AG10803 (cell line): ENCODE measurements at places on chromosomes 4 and X.
A peak's percentile ranks its signal among the peaks of the same experiment; 100 is the strongest.

- DNase-seq: no peak
Observed at GRCh38 chr4:69069085-69069484, 27.2 kb upstream of the UGT2B7 start.

- no peak for DNase-seq
Observed at GRCh38 chr4:44978020-44978419, 251.7 kb upstream of the GNPDA2 start.

DNA sequence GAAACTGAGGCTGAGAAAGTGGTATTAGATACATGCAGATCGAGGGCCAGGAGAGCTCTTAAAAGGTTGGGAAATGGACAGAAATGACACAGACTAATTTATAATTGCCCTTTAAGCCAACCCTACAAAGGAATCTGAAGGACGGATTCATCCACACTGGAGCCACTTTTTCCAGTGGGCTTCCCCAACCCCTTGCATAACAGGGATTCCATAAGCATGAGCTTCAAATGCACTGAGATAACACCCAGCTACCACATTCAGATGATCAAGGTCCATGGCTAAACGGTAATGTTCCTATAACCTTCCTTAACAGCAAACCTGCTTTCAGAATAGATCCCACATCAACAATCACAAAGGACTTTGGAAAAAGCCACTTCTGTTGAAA lies 34.2 kb downstream of the PLAC1 start:
- DNase-seq: no peak

DNA sequence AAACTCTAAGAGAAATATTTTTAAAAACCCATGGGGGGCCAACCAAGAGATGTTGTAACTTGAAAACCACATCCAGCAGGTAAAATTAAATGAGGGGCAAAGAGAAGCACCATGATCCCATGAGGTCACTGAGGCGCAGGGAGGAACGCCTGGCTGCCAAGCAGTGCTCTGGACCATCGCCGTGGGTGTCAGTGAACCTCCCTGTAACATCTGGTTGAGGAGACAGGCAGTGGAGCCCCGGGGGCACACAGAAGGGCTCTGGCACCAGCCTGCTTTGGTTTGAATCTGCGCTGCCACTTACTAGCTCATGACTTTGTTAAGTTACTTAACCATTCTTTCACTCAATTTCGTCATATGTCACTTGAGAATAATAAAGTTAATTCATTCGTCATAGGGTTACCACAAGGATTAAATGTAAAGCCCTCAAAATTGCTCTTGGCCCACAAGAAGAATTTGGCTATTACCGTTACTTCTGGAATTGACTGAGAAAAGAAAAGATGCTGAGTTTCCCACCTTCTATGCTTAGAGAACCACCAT lies 41.6 kb upstream of the SLC25A4 start:
- no peak for DNase-seq

- no peak for DNase-seq
Observed at GRCh38 chr4:146976145-146976544, 30.5 kb upstream of the TTC29 start.

DNA sequence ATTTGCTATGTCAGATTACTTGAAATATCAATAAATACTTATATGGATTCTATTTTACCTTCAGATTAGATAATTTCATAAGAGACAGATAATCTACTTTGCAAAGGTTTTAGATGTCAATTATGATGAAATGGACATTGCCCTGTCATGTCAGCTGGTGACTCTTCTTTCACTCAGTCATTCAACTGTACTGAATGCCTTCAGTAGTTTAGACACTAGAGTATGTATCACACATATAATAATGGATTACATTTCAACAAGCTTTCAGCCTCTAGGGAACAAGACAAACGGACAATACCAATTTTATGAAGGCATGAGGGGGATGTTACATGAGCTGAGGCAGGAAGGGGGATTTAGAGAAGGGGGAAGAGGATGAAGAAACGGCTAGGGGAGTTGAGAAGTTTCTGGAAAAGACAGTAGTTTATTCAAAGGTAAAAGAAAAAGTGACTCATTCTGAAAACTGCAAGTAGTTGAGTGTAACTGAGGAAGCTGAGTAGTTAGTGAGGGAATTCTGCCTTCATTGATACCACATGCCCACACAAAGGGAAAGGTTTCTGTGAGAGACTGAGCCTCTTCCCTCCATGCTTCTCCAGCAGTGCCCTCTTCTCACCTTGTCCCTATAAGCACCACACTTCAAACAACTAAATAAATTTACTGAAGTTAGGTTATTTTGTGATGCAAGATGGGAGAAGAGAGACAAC lies 25.7 kb downstream of the SLC9B2 start:
- DNase-seq: peak; percentile 27

- no peak for DNase-seq
Observed at GRCh38 chr4:10821826-10822225, 137.3 kb upstream of the CLNK start.

DNA sequence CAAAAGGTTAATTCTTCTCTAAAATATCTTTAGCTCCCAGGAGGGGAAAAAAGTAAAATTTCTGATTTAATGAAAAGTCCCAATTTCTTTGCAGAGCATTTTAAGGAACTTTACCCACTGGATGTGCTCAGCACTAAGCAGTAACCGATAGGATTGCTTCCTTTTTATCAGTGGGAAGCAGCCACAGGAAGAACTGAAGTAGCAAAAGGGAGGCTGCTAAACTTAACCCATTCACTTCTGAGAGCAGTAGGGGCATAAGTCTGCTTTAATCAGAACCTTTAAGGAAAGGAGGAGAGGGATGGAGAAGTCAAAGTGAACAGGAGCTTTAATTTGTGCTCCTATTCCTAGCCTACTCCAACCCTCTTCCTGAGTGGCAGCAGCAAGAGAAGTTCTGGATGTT lies at the start of gene F8:
TSS of gene F8 (minus strand) at position 139 of the 400 bp plus-strand sequence. CDS start 171 bp downstream, outside the sequence.
- DNase-seq: no peak

- peak; percentile 4 for DNase-seq
Observed at GRCh38 chr4:149549911-149550310, 265.7 kb downstream of the IQCM start.

DNA sequence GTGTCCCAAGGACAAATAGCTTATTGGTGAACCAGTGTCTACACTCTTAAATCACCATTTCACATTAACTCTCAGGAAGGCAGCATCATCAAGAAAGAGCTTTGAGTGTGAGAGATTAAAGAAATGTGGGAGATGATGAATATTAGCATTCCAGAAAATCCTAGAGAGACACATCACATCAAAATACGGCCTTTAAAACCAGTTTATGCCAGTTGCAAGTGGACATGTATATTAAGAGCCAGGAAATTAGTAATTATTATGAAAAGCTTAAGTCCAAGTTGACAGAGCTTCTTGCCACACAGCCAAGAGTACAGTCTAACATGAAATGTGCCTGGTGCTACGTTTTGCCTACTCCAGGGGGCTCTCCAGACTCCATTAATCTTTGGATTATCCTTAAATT lies 503.0 kb upstream of the BOD1L1 start:
- peak; percentile 61 for DNase-seq

DNA sequence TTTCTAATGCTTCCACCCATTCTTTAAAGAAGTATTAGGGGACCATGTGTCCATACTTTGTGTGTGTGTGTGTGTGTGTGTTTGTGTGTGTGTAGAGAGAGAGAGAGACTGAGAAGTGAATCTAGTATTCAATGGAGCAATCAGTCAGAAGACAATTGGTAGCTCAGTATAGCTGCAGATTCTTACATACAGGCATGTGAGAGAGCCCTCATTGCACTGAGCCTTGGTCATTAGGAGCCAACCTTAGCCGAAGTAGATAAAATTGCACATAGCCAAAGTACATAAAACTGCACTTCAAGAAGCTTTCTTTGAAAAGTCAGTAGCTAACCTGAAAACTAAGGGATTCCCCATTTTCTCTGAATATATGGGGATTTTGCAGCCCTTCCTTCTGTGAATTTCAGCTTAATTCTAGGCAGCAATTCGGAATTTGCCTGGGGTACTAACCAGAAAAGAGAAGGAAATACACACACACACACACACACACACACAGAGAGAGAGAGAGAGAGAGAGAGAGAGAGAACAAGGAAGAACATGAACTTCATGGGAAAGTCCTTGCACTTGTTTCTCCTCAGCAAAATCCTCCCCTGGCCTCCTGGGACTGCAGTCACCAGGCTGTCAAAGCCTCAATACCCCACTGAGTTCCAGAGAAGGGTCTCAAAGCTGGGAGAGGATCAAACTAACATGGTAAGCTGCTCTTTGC lies 1.7 kb upstream of the PRDM8 start:
- no peak for DNase-seq

GRCh38 chr4:2451821-2452785 lies 16.8 kb upstream of the RNF4 start:
- DNase-seq: no peak

DNA sequence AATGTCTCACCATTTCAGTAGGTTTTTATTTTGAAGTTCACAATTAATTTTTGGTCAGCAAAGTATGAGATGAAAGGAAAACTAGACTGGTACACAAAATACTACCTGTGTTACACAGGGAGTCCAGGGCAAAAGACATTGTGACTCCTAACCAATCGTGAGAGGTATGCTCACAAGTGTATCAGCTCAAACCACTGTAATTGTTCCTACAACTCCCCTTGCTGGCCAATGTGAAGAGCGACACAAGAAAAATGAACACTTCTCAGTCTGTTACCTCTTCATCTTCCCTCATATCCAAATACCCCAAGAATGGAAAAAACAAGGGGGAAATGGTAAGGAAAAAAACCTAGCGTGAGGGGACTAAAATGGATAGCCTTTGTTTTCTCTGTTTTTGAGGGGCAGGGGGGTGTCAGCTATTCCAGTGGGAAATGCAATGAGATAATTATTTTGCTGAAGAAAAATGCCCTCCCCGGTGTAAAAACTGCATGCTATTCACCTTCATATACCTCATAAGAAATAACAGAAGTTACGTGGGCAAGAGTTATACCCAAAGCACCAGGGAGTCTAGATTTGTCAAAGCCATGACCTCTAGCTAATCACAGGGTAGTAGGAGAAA lies 30.6 kb upstream of the NSUN7 start:
- peak; percentile 69 for DNase-seq

DNA sequence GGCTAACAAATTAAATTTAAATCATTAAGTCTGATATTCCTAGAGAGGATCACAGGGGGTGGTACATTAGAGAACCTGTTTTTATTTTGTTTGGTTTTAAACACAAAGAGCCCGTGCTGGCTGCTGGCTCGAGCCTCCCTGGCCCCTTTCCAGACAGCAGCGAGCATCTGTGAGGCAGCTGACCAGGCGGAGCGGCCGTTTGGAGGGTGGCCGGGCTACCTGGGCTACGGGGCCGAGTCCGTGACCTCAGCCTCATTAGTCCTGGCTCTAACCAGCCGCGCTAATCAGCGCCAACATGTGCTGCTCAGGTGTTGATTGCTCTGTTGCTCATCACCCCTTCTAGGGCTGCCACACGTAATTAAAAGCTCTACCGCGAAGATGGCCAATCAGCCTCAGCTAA lies 35.3 kb downstream of the DCTD start:
- DNase-seq: peak; percentile 4

- DNase-seq: no peak
Observed at GRCh38 chr4:79934660-79935059, 138.4 kb downstream of the ANTXR2 start.

GRCh38 chr4:39924014-39924413 lies 53.7 kb downstream of the PDS5A start:
- DNase-seq: no peak

DNA sequence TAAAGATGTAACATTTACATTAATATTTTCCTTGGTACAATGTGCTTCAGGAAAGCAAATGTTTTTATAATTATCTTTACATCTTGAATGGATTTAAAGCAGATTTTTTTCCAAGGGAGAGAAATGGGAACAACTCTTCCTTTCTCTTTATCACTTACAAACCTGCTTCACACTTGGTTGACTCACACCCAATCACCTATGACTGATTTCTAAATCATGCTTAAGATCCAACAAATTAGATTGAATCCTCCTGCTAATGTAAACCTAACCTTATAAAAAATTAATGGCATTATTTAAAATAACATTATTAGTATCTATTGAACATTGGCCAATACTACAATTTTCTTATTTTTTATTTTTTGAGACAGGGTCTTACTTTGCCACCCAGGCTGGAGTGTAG lies 127.1 kb downstream of the INPP4B start:
- DNase-seq: no peak

DNA sequence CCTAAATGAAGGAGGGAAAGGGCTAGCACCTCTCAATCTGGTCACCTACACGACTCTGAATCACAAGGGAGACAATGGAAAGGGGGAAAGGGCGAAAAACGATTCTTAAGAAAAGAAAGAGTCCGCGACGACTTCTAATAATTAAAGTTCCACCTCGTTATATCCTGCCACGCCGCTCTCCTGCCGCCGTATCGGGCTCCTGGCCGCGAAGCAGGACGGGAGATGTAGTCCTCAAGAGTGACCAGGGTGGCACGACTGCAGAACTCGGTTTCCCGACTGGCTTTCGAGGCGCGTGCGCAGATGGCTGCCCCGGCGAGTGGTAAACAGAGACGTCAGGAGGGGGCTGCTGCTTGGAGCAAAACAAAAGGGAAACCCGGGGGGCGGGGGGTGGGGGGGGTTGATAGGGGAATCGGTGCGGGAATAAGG lies at the start of gene FOXO4:
TSS of gene FOXO4 (plus strand) at position 297 of the 426 bp plus-strand sequence. CDS start 678 bp downstream, outside the sequence.
- DNase-seq: peak; percentile 75

DNA sequence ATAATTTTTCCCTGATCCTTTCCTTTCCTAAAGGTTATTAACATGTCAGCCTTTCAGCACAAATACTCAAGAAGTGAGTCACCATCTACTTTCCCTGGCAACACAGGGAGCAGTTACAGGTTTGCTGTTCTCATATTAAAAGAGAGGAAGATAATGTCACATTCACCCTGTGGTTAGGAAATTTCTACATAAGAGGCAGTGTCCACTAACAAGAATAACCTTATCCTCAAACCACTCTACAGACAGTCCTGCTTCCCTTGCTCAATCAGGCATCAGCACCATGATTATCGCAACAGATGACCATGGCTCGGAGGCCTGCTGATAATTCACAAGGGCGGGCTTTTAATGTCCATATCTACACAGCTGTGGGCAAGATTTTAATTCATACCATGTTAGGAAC lies 30.9 kb downstream of the RNF150 start:
- peak; percentile 65 for DNase-seq

DNA sequence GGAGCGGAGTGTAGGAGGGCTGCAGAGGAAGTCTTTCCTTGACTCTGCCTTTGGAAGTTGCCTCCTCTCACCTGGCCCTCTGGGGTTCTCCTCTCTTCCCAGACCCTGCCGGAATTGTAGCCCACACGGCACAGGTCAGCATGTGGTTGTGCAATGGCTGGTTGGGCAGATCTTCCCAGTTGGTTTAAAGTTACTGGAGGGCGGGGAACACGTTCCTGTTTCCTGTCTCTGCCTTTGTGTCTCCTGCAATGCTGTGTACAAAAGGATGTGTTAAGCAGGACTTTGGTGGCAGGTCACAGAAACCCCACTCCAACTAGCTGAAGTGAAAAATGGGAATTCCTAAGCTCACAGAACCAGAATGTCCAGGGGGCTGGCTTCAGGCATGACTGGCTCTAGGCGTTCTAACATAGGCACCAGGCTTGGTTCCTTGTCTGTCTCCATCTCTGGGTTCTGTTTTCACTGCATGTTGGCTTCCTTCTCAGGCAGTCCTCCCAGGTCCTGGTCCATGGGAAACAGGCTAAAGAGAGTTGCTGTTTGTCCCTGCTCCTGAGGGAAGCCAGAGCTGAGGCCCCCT lies 19.9 kb downstream of the SORCS2 start:
- no peak for DNase-seq

- DNase-seq: peak; percentile 13
Observed at GRCh38 chr4:17811078-17811603, 362 bp downstream of the NCAPG start.
